ENCODE measurements at places on chromosomes 2 and 18. TPM values are rescaled to one million over a fixed set of nuclear protein-coding genes. Genes with fewer than 3 reads are reported as not detected.

Gene INPP5D
- total RNA-seq, result 0.66 TPM

Gene POTEC
- not detected for total RNA-seq

Gene MEIS1
- 2.2 TPM for total RNA-seq

Gene TMEM247
- not detected for total RNA-seq

Gene ACMSD
- not detected for total RNA-seq

Gene CD207
- total RNA-seq, result not detected

Gene LHCGR
- not detected for total RNA-seq

Gene CNTNAP5
- total RNA-seq, result not detected

Gene DSC3
- total RNA-seq, result 1.6 TPM

Gene BCL11A
- 0.17 TPM for total RNA-seq

Gene VSNL1
- not detected for total RNA-seq

Gene RAX
- not detected for total RNA-seq

Gene PUS10
- total RNA-seq, result 3.4 TPM

Gene LYG2
- 0.18 TPM for total RNA-seq

Gene C2orf80
- not detected for total RNA-seq

Gene PEX13
- 14.9 TPM for total RNA-seq

Gene AGAP1
- total RNA-seq, result 23.2 TPM

Gene ATP5MC3
- total RNA-seq, result 339 TPM

Gene ITGA6
- total RNA-seq, result 42.0 TPM

Gene MGAT5
- 17.8 TPM for total RNA-seq

Gene DLGAP1
- total RNA-seq, result not detected

Gene SCYGR2
- total RNA-seq, result not detected

Gene GAL3ST2
- total RNA-seq, result 0.25 TPM

Gene CLEC4F
- total RNA-seq, result not detected

Gene CD8B2
- total RNA-seq, result not detected

Gene CNNM3
- total RNA-seq, result 11.8 TPM

Gene KCNG2
- total RNA-seq, result 0.07 TPM

Measured in A549 treated with Hydrocortisone at 1 μM for 4 hours (cell line).